Activated T-helper 17 cell treated with anti-CD3 and anti-CD28 coated beads, Interleukin-2, amount 50 U/mL, for 72 hours (primary cell): ENCODE measurements at places on chromosomes 1 and 21.

DNA sequence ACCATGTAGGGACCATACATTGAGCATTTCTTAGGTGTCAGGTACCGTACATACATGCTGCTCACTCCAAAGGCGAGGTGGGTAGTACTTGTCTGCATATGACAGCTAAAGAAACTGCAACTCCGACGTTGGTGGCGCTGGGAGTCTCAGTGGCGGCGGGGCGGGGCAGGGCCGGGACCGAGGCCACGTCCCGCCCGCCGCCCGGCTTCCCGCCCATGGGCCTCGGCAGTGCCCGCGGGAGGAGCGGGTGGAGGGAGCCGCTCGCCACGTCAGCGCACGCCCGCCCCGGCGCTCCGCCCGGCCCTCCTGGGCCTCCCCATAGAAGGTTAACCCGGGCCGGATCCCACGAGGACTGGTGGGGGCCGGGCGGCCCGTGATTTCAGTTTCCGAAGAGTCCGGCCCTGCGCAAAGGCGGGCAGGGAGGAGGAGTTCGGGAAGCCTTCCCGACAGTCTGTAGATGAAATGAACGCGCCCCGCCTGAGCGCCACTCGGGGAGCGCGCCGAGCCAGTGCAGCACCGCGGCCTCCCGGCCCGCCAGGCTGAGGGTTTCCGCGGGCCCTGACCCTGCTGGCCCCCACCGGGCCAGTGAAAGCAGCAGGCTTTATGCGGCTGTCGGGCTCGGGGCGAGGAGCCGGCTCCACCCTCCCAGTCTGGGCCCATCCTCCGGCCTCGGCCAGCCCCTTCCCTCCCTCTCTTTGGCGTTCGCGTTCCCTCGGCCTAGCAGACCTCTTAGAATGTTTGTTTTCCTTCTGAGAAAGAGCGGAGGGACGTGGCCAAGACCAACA is 119.9 kb upstream of the JUN start:
- ATAC-seq, result peak; percentile 93

- peak; percentile 97 for ATAC-seq
These were observed 87.6 kb upstream of the DUSP10 start for GRCh38 chr1:221829327-221830015.

- no peak for ATAC-seq
These were observed 80.6 kb downstream of the DISP3 start for GRCh38 chr1:11559591-11559970.

- no peak for ATAC-seq
These were observed 34.8 kb downstream of the C1orf198 start for GRCh38 chr1:230833511-230833910.

GRCh38 chr1:21966247-21967000 is 10.4 kb upstream of the CELA3B start:
- ATAC-seq, result peak; percentile 62

DNA sequence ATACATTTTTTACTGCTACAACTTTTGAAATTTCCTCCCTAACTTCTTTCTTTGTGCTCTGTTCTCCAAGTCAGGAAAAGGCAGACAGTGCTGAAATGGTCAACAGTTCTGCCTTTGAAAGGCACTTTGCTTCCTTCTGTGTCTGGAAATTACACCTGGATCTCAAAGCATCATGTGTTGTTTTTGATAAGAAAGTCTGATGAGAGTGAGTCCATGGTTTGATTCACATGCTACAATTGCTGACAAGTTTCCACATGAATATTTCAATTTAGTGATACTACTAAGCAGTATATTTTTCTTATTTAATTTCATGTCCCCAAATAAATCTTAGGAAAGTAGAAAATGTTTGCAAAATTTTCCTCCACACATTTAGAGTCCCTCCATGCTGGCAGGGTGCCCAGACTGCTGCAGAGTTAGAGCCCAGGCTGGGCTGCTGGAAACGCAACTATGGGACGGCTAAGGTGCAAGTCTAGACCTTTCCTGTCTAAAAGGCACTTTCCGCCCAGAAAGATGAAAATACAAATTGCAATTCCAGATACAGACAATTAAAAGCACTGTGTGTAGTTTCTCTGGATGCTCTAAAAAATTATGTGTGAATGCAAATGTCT is 96.6 kb upstream of the RUNX1 start:
- ATAC-seq, result no peak

- no peak for ATAC-seq
These were observed 6.4 kb upstream of the ERI3 start for GRCh38 chr1:44361478-44361877.

DNA sequence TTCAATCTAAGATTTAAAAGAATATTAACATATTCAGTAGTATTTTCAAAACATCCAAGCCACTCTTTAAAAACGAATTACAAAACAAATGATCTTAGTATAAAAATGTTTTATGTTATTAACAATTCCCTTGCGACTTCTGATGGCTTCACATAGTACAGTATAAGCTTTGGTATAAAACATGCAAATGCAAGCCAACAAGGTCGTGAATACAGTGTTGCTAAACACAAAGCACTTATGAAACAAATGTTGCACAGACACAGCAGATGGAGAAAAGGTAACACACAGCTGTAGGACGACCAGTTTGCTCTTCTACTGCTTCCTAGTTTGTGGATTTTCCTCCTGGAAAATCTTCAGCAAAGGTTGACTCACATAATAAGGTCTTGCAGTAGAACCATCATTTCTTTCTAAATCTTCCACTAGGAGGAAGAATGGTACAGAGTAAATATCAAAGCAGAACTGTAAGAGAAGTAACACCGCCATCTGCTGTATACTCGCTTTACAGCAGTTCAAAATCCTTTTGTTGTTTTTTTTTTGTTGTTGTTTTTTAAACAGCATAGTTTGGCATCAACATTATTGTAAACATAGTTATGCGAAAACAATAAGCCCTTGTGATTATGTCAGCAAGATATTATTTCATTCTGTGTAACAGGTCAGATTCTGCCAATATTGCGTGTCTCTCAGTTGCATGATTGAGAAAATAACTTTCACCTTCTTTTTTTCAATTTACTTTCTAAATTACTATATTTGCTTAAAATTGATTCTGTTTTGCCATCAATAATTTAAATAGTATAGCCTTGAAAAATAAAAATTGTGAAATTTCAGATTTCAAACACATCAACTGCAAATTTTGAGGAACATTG is 69.5 kb downstream of the LHX8 start:
- ATAC-seq, result no peak

DNA sequence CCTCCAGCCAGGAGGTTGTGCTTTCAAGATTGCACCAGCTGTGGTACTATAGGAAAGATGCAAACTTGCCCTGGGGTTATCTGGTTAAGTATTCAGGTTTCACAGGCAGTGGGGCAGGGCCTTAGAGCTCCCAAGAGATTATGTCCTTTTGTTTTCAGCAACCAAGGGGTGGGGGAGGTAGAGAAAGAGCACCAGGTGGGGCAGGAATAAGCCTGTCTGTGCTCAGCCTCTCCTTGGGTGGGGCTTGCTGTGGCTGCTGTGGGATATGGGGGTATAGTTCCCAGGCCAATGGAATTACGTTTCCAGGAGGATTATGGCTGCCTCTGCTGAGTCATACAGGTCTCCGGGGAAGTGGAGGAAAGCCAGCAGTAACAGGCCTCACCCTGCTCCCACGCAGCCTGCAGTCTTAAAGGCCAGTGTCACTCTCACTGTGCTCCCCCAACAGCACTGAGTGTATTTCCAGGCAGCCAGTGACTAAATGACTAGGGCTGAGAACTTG is 508.6 kb downstream of the RWDD3 start:
- no peak for ATAC-seq

DNA sequence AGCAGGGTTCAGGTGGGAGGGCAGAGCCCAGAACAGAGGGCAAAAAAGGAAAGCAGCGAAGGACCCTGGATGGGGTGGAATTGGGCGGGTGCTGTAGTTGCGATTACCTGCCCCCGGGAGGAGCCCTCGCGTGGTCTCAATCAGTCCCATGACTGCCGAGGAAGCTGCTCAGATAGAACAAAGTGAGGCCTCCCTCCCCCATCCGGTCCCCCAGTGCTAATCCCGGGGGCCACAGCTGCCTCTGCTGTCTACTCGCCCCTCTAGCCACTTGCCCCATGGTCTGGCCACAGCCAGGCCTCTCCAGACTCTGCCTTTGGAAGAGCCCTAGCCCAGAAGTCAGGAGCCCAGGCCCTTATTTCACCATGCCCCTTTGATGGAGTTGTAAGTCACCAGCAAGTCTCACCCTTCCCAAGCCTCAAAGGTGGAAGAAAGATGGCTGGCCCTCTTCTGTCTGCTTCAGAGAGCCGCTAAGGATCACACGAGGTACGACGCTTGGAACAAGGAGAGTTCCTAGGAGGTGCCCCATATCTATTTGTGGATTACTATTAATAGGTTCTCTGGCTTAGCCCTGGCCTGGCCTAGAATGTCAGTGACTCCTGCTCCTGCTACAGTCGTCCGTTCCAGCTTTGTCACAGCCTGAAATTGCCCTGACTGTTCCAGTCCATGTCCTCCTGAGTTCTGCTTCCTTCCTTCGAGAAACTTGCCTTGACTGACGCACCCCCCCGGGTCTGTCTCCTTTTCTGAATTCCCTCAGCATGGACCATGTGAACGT is 16.4 kb downstream of the ECHDC2 start:
- no peak for ATAC-seq

DNA sequence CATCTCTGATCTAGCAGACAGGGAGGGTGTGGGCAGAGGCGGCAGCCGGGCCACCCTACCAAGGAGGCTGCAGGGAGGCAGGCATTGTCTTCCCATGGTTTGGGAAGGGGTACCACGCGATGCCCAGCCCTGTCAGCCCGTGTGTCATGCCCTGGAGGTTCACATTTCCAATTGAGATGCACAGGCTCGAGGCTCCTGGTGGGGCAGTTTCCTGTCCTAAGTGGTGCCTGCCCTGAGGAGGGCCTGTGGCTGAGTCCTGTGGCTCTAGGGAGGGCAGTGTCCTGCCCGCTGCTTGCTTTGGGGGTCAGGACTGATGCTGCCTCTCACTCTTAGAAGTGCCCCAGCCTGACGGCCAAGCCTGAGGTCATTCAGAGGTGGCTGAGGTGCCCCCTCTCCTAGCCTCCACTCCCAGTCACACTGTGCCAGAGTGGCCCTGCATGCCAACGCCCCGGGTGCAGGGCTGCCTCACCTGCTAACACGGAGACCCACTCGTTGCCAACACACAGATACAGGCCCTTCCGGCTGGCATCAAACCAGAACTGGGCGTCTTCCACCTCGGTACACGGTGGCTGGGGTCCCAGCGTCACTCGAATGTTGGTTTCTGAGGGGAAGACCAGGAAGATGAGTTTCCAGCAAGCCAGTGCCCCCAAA is 11.9 kb downstream of the KRTAP10-1 start:
- no peak for ATAC-seq

- no peak for ATAC-seq
These were observed 41.9 kb downstream of the NPHP4 start for GRCh38 chr1:5950201-5950895.

DNA sequence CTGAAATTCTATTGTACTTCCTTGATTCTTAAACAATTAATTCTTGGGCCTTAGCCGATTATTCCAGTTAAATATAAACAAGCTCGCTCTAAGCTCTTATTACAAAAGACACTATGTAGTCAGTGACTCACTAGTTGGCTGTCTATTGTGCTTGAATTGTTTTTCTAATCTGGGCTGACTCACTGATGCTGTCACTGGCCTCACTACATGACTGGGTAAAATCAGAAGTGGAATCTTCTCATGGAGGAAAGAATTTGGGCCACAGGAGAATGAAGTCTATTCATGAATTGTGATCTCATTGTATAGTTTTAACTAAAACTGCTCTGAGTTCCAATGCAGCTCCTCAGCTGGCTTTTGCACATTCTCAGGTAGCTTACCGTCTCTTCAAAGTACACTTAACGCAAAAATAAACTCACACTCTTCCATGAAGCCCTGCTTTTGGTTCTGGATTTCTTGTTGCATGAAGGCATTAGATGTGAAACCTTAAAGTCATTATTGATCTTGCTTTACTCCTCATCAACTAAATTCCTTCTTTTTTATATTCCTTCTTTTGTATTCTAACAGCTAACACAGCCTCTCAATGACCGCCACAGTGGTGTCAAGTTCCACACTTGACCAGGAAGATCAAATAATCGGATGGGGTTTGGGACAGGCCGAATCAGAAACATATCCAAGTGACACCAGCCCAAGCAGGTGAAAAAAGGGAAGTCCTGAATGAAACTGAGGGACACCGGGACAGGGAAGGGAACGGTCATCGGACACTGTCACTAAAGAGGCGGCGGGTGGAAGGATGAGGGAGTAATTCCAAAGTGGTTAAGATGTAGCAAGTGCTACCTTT is 80.9 kb upstream of the LBR start:
- peak; percentile 88 for ATAC-seq

GRCh38 chr1:3393024-3393986 is 61.2 kb upstream of the ARHGEF16 start:
- ATAC-seq, result no peak

DNA sequence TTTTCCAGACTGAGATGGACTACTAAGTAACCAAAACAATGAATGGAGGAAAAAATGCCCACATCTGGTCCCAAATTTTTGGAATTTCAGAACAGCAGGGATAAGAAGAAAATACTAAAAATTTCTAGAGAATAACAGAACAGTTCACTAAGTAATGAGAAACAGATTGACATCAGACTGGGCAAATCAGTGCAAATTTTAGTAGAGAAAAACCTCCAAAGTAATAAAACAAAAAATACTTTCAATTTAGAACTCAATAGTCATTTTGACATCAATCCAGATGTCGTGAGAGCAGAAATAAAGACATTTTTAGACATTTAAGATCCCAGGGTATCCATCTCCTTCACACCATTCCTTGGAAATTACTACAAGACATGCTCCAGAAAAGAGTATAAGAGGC is 39.3 kb downstream of the CRP start:
- ATAC-seq, result no peak

- no peak for ATAC-seq
These were observed 161.8 kb downstream of the DYRK1A start for GRCh38 chr21:37528150-37528937.

- no peak for ATAC-seq
These were observed 250.5 kb upstream of the POGK start for GRCh38 chr1:166588741-166589140.

GRCh38 chr1:61119085-61119484 is 36.7 kb downstream of the NFIA start:
- ATAC-seq, result no peak

- ATAC-seq, result no peak
These were observed 65.2 kb downstream of the SLC37A1 start for GRCh38 chr21:42578761-42579415.

GRCh38 chr21:33998809-33999208 is 74.6 kb upstream of the MRPS6 start:
- ATAC-seq, result peak; percentile 57
